NCI-H1092 treated with DMSO at 0.1 percent for 48 hours (cell line): ENCODE measurements at places on chromosomes 5 and 9.
A peak's percentile ranks its signal among the peaks of the same experiment; 100 is the strongest.

DNA sequence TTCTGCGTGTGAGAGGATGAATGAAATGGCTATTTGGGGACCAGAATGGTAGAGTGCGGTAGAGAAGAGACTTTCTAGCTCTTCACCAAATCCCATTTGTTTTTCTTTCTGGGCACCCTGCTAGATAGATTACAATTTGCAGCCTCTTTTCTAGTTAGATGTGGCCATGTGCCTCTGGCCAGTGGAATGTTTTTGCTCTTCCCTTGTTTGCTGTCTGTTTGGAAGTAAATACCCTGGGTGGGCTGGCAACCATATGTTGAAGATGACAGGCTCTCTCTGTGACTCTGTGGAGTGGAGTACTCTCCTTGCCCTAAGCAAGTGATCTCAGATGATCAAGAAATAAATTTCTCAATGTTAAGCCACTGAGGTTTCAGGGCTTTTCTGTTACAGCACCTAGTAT is 12.9 kb downstream of the GNG10 start:
- DNase-seq, result no peak

- DNase-seq, result no peak
These were observed 10.7 kb downstream of the IFNA5 start for GRCh38 chr9:21294364-21294774.

GRCh38 chr9:755454-756381 is 85.8 kb upstream of the DMRT1 start:
- no peak for DNase-seq

DNA sequence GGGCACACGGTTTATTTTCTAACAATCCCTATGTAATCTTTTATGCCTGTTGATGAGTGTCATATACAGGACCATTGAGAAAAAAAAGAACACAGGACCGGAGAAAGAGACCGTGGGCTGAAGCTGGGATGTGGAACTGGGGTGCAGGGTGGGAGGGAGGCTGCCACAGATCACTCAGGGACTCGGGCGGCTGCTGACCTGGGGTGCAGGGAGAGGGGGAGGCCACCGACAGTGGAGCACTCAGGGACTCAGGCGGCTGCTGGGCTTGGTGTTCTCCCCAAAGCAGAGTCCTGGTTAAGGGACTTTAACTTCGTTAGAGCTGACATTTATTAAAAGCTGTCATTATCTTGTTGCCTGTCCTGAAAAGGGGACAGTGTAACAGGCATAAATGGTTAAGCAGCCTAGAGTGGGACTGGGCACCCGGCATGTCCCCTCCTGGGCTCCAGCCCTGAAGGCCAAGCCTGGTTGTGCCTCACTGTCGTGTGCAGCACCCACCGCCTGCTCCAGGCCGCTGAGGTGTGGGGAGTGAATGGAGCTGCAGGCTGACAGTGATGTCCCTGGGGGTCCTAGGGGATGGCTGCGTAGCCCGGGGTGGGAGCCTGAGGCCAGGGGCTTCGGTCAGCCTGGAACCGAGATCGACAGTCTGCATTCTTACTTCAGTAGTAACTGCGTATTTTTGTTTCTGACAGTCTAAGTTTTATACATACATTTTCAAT is 14.0 kb downstream of the NDUFS6 start:
- no peak for DNase-seq

DNA sequence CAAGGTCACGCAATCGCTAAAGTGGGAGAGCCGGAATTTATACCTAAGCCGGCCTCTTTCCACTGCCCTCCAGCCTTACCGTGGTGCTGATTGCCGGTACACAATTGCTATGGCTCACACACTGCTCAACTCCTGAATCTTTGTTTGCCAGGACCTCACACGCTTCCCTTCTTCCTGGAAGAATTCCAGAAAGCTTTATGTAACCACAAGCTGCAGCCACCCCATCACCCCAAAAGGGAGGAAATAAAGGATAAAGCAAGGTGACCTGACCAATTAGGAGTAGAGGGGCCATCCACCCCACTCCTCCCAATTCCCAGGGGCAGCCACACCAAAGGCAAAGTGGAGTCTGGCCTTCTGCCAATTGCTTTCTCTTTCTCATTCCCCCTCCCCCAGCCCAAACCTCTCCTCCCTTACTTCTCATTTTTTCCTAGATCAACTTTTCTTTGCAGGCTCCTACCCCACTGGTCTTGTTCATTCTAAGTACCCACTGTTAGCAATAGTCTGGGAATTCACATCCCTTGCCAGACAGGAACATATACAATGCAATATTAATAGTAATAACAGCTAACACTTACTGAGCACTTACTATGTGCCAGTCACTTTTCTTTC is 18.0 kb upstream of the CDC23 start:
- peak; percentile 10 for DNase-seq

DNA sequence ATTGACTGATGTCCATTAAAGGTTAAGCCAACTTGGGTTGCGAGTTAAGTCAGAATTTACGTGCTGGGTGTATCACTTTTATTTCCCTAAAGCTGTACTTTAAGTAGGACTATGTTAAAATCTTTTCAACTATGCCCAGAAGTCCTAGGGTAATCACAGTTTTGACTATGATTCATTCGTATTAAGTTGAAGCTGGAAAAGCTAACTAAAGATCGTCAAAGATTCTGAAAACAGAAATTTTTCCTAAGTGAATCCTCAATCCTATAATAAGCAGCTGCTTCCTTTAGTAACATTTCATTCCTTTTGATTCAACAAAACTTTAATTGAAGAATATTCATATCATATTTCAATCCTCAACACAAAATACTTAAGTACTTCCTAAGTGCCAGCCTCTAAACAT is 460.4 kb downstream of the ACTL7B start:
- DNase-seq, result no peak
